ENCODE measurements at places on chromosomes 5 and 9.

DNA sequence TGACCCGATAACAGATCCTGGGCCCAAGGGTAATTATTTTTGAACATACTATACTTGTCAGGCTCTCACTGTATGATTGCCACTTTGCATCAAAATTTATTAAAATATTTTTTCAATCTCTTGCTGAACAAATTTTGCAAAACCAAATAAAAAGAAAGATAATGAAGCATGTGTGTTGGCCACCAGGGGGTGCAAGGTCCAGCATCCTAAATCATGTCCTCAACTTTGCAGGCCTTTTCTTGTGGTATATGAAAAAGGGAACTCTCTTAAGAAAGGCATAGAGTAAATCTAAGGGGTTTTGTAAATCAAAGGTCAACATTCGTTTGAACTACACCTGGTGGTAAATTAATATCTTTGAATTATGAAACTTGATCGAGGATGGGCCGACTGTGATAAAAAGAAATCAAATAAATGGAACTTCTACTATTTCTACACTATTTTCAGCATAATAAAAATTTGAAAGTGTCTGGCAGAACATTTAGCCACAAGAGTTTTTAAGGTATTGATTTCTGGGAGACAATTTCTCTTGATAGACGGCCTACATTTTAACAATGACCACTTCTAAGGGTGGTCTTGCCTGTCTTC, 676.5 kb downstream of the DMRTA1 start:
- no peak for DNase-seq

DNA sequence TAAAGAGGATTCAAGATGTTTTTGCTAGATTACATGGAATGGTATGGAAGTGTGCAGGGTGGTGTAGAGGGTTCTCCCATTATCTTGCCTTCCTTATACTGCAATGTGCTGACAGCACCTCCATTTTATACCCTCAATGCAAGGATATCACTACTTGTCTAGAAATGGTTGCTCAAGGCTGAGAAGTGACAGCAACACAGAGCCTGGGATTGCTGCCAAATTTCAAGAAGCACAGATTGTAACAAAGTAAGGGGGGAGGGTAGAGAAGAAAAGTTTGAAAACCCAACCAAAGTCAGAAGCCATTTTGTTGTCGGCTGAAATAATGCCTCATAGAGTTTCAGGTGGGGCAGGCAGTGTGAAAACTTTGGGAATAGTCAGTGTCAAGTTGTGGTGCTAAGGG, 29.8 kb downstream of the PCDHAC2 start:
- DNase-seq, result no peak

DNA sequence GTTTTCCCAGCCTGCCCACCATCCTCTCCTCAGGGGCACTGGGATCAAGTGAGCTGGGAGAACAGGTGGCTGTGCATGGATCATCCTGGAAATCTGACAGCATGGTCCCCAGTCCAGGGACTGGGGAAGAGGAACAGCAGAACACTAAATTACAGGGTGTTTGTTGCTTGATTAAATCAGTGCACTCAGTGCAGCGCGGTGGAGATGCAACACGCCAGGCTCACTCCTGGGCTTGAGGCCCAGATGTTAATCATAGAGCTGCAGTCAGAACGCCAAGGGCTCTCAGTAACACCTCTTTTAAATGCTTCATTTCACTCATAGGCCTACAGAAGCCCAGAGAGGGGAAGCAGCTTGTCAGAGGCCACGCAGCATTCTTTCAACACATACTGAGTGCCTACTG, 14.2 kb upstream of the LARP1 start:
- no peak for DNase-seq

- no peak for DNase-seq
Observed at GRCh38 chr5:139182528-139183296, 15.5 kb downstream of the SIL1 start.

GRCh38 chr9:117733465-117733864, 29.3 kb downstream of the TLR4 start:
- DNase-seq, result no peak

GRCh38 chr9:117412841-117413240, 2.0 kb downstream of the ASTN2 start:
- no peak for DNase-seq

DNA sequence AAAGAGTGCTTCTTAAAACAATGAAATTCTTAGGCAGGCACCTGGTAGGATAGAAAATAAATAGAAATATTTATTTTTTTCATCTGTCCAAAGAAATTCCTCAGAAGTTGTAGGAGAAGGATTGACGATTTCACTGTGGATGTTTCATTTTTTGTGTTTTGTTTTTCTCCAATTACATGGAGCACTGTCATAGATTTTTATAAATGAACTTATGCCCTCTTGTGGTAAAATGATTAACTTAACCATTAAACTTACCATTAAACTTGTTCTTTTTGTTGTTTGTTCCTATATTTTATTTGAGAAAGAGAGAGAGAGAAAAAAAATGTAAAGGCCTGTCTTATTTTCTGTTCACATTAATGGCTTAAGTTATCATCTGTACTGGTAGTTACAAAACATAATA, 339.2 kb downstream of the PRR16 start:
- no peak for DNase-seq

DNA sequence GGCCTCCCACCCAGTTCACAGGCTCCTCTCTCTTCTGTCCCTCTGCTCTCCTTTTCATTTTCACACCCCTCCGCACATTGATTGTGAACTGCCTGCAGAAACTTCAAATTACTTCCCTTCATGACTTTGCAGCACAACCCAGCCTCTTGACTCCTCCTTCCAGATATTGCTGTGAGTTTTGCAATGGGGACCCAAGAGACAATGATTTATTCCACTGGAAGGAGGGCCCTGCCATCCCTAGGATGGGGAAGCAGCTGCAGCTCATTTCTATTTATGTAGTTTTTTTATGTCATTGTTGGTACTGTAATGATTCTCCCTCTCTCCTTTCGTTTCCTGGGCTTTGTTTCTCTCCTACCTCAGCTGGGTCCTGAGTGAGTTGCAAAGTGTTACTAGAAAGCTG, 364.9 kb downstream of the ICE1 start:
- DNase-seq, result no peak

DNA sequence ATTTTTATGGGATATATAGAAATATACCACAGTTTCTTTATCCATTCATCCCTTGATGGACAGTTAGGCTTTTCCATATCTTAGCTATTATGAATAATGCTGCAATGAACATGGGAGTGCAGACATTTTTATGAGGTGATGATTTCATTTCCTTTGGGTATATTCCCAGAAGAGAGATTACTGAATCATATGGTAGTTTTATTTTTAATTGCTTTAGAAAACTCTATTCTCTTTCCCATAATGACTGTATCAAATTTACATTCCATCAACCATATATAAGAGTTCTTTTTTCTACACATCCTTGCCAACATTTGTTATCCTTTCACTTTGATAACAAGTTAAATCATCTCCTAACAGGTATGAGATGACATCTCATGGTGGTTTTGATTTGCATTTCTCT, 821.6 kb downstream of the TLE1 start:
- DNase-seq, result no peak

DNA sequence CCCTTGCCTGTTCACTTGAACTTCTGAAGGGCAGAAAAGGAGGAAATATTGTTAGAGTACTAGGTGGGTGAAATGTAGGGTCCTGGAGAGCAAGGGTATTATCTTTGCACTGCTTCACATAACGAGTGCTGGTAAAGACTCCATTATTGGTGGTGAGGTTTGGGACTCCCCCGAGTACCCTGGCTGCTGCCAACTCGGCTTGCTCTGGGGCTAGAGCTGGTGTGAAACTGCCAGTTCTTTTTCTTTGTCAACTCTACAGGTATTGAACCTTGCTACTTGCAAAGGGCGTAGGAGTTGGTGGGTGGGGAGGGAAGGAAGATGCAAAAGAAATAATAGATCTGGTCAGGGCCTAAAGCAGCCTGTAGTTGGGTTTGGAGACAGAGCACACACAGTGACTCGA, 16.0 kb downstream of the MAST4 start:
- DNase-seq, result no peak

GRCh38 chr5:43680286-43680685, 77.3 kb downstream of the NNT start:
- no peak for DNase-seq

DNA sequence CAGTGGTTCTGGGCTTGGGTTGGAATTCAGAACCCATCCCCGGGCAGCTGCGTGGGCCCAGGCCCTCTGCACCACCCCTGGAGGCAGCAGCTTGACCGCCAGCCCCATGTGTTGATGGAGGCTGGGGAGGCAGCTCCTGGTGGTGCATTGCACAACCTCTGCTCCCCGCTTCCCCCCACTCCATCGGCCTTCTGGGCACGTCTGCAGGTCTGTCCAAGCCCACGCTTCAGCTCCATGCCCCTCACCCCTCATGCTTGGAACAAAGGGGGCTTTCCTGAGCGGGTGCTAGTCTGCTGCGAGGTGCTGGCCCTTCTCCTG, 1.4 kb downstream of the NCS1 start:
- no peak for DNase-seq

All from activated T-cell treated with anti-CD3 and anti-CD28 coated beads for 48 hours (primary cell).